ENCODE measurements at places on chromosomes 3 and 15.

DNA sequence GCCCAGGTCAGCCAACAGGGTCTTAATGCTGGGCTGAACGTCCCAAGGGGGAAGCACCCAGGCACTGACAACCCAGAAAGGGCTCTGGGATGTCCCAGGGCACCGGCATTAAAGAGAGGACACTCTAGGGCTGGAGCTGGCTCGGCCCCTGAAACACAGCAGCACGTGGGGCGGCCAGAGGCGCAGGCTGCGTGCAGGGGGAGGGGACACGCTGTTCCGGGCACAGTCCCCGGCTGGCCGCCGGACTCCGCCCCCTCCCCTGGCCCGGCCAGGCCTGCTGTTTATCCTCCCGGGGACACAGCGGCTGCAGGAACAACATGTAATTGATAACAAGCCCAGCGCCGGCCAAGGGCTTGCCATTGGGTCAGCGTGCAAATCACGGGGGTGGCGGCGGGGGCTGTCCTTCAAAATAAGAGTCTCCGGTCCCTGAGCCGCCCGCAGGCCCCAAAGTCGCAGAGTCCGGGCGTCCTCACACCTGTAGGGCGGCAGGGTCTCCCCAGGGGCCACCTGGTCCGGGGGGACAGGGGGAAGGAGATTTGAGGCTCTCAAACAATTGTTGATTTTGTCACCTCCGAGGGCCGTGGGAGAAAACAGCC, 1.3 kb downstream of the KLF15 start:
- peak; percentile 33 for DNase-seq

DNA sequence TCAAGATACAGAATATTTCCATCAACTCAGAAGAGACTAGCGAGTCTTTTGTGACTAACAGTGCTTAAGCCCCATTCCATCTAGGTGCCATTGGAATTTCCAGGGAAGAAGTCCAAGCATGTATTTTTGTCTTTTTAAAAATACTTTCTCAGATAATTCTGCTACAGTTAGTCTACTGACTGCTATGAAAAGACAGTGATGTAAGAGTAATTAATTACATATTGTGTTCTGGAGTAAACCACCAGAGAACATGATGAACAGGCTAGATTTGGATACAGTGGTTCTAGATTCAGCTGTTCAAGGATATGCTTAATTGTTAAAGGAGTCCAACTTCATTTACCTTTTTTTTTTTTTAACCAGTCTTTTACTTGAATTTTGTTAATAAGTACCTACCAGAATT, 34.8 kb upstream of the PAK6 start:
- no peak for DNase-seq

DNA sequence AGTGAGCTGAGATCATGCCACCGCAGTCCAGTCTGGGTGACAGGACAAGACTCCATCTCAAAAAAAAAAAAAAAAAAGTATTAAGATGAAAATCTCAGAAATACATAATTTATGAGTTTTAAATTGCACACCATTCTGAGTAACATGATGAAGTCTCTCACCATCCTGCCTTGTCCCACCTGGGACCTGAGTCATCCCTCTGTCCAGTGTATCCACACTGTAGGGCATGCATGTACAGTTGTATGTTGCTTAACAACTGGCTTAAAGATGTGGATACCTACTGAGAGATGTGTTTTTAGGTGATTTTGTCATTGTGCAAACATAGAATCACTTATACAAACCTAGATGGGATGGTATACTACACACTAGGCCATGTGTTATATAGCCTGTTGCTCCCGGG, 17.1 kb downstream of the ASB14 start:
- no peak for DNase-seq

GRCh38 chr3:65587650-65588439, 450.9 kb downstream of the MAGI1 start:
- no peak for DNase-seq

GRCh38 chr15:72813345-72814004, 29.9 kb upstream of the ADPGK start:
- DNase-seq = no peak

DNA sequence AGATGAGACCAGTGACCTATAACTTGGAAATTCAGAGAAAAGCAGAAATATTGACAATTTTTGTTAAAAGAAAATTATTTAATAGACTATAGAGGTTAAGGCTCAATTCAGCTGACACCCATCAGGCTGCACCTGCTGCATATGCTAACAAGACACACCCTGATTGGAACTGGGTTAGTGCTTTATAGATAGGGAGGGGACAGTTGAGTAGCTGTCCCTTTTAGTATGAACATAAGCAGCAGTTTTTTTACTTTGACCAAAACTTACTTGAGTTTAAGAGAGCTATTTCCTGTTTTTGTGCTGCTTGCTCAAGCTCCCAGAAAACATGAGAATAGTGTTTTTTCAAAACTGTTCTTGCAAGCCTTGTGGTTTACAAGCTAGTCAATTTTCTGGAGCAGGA, 292.6 kb downstream of the LRRC3B start:
- DNase-seq = no peak

- DNase-seq = no peak
Observed at GRCh38 chr3:141410408-141410807, 42.1 kb downstream of the ZBTB38 start.

DNA sequence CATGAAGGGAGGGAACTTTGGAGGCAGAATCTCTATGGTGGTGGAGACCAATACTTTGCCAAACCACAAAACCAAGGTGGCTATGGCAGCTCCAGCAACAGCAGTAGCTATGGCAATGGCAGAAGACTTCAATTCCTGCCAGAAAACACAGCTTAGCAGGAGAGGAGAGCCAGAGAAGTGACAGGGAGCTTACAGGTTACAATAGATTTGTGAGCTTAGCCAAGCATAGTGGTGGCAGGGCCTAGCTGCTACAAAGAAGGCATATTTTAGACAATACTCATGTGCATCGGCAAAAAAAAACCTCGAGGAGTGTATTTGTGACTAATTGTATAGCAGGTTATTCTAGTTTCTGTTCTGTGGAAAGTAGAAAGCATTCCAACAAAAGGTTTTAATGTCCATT, 6.4 kb upstream of the CSTA start:
- no peak for DNase-seq

- no peak for DNase-seq
Observed at GRCh38 chr3:47423548-47424145, 42.8 kb downstream of the PTPN23 start.

GRCh38 chr15:62106096-62106495, 39.3 kb downstream of the C2CD4A start:
- DNase-seq = no peak

DNA sequence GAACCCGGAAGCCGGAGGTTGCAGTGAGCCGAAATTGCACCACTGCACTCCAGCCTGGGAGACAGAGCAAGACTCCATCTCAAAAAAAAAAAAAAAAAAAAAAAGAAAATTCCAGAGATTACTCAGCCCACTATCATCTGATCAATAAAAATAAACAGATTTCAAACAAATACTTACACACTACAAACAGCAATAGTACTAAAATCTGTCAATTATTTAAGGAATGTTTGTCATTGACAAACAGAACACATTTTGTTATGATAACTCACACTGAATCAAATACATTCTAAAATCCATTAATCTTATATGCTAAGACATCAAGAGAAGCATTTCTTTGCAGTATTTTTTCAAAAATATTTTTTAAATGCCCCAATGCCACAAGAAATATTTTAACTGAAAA, 7.6 kb downstream of the MYO9A start:
- DNase-seq = no peak

DNA sequence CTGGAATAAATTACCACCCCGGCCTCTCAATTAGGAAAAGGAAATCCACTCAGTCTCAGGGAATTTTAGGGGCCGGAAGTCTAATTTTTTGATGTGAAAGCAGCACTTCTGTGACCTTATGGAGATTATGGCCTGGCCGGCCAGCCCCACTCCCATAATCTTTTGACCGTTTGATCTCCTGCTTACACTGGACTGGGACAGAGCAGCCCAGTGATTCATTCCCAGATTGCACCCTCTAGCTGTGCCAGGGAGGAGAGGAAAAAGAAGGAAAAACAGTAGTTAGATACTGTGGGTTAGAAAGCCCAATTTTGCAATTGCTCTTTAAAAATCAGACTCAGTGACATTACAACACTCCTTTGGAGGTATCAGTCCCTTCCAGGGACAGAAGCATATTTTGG, 32.4 kb downstream of the GJD2 start:
- DNase-seq = no peak

- DNase-seq = no peak
Observed at GRCh38 chr3:20350449-20350848, 164.4 kb upstream of the SGO1 start.
